ENCODE measurements at places on chromosomes 4 and X. TPM values are rescaled to one million over a fixed set of nuclear protein-coding genes. Genes with fewer than 3 reads are reported as not detected.
A peak's percentile ranks its signal among the peaks of the same experiment; 100 is the strongest.

The KLKB1 gene
- total RNA-seq, result not detected

The CT45A1 gene
- total RNA-seq, result not detected

The OTC gene
- total RNA-seq, result not detected

The TMEM47 gene
- total RNA-seq, result 22.2 TPM

The DCK gene
- total RNA-seq, result 19.9 TPM

The LEF1 gene
- total RNA-seq, result 0.46 TPM

The ODAM gene
- not detected for total RNA-seq

The AMBN gene
- total RNA-seq, result not detected

The ZCCHC12 gene
- total RNA-seq, result 0.29 TPM

The GJB1 gene
- not detected for total RNA-seq

The CXCL11 gene
- 1.1 TPM for total RNA-seq

The EVC gene
- 21.3 TPM for total RNA-seq

The GC gene
- total RNA-seq, result not detected

GRCh38 chr4:85798012-85798770, 323.2 kb downstream of the ARHGAP24 start:
- DNase-seq, result no peak

DNA sequence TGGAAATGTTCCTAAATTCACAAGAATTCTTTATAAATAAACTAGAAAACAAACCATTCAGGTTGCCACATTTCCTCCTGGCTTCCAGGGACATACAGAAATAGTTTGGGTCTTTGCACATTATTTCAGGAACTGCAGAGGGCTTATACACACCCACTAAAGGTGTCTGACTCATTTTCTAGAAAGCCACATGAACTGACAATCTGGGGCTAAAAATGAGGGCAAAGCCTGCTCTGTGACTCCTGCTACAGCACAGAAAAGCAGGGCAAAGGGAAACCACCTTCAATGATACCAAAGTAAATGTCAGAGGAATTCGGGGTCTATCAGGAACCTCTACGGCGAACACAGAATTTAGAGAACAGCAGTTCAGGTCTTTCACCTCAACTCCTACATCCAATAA, 112.2 kb upstream of the MAP3K15 start:
- DNase-seq, result no peak

- no peak for DNase-seq
Observed at GRCh38 chr4:150123796-150124677, 45.8 kb downstream of the DCLK2 start.

GRCh38 chr4:12304905-12305304, 876.2 kb upstream of the HS3ST1 start:
- no peak for DNase-seq

DNA sequence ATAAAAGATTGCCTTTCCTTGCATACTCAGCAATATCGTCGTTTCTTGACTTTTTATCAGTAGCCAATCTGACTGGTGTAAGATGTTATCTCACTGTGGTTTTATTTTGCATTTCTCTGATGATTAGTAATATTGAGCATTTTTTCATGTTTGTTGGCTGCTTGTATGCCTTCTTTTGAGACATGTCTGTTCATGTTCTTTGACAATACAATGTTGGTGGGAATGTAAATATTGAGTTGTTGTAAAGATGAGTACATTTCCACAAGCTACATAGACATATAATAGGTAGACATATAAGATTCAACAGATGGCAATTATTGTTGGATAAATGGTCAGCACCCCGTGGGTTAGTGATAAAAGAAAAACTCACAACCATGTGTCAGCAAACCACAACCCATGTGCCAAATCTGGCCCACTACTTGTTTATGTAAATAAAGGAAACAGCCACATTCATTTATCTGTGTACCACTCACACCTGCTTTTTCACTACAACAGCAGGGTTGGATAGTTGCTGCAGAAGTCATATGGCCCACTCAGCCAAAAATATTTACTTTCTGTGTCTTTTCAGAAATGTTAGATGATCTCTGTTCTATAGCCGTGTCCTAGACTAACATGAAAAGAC, 153.1 kb upstream of the VCX start:
- DNase-seq, result no peak

DNA sequence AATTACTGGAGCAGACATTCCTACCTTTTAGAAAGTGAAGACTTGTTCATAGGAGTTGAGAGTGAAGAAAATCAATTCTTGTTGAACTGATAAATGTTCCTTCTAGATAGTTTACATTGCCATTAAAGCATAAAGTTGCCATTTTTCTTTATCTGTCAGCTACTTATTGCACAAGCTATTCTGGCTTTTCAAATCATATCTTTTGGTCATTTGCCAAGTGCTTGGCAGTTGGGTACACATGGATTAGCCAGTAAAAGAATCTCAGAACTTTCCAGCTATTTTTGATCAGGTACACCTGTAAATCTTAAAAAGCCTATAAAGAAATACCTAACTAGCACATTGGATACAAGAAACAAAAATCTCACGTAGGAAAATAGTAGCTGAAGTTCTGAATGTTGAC, 56.4 kb upstream of the PNPLA4 start:
- DNase-seq, result no peak

DNA sequence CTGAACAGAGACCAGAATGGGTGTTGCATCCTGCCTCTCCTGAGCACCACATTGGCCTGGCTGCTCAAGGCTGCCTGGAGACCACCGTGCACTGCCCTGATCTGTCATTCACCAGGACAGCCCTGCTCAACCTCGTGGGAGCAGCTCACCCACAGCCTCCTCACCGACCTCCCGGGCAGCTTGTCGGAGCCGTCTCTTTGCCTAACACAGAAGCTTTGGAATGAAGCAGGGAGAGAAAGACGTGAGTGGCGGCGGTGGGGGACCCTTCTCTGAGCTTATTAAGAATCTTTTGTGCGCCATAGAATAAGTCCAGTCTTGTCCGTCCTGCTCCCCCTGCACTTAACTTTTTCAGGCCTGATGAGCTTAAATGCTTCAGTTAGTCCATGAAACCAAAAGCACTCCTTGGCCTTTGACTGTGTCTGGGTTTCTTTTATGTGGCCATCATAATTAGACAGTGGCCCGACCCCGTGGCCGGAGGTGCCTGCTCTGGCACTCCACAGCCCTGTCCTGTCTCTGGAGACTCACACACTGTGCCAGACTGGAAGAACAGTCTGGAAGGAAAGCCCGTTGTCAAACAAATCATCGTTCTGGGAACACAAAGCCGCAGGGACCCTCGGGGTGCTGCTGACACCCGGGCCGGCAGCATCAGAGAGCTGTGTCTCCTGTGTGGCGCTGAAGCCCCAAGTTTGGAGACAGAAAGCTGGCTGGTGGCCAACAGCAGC, 192.8 kb downstream of the BCOR start:
- no peak for DNase-seq

DNA sequence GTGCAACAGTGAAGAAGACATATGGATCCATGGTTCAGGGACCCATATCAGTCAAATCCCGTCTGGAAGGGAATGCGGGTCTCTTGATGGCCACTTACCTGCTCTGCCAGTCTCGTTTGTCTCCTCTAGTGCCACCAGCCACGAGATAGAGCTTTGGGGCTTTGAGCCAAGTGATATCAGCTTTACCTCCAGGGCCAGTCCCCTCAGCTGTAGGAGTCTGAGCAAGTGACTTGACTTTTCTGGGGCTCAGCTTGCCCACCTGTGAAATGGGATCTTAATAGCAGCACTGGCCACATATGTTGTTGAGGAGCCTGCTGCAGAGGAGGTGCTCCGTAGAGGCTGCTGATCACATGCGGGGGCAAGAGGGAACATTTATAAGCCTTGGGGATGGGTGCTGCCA, 1.2 kb downstream of the SLC2A9 start:
- DNase-seq, result no peak

DNA sequence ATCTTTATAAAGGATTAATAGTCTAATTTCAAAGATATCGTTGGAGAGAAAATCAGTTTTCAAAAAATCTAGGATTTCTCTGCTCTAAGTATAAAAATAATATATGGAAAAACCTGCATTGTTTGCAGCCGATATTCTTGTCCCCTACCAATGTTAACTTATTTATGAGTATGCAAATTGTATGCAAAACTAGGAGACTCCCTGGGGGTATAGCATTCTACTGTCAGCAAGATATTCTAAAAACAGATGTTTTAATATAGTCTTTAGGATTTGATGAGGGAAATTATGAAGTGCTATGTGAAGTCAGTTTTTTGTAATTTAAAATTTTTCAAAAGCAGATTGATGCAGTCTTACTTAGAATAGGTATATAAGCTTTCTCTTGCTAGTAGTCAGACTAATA, 40.9 kb downstream of the GK2 start:
- no peak for DNase-seq

DNA sequence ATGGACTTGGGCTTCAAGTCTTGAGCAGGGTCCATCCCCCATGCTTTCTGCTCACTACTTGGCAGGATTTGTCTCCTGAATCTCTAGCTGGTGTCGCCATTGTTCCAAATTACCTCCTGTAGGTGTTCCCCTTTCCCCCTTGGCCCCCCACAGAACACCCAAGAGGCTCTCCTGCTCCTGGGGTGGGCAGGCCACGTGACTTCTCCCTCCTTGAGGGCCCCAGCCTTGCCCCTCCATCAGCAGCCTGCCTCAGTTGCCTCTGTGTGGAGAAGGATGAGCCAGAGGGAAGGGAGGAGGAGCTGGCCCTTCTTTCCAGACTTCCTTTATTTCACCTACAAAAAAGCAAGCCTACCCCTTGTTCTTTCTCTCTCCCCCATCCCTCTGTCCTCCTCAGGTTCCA, 1.8 kb downstream of the GPR78 start:
- no peak for DNase-seq

- no peak for DNase-seq
Observed at GRCh38 chr4:34417160-34417559, 1827.2 kb downstream of the ARAP2 start.

DNA sequence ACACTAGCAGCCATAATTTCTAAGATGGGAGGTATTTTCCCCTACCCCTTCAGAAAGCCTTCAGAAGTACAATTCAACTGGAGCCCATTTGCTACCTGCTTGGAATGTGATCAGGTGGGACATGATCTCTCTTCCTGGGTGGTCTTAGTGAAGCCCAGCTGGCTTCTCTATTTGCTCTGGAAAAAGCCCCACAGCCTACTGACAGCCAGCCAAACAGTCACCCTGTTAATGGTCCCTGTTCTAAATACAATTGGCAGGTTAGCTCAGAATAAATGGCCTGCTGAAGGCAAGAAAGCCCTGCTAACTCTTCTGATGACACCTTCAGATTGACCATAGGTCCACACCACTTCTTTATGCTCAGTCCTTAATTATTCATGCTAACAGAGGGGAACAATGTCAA, 39.9 kb downstream of the HS6ST2 start:
- DNase-seq, result no peak

GRCh38 chr4:169351872-169352271, 81.1 kb upstream of the SH3RF1 start:
- peak; percentile 70 for DNase-seq

DNA sequence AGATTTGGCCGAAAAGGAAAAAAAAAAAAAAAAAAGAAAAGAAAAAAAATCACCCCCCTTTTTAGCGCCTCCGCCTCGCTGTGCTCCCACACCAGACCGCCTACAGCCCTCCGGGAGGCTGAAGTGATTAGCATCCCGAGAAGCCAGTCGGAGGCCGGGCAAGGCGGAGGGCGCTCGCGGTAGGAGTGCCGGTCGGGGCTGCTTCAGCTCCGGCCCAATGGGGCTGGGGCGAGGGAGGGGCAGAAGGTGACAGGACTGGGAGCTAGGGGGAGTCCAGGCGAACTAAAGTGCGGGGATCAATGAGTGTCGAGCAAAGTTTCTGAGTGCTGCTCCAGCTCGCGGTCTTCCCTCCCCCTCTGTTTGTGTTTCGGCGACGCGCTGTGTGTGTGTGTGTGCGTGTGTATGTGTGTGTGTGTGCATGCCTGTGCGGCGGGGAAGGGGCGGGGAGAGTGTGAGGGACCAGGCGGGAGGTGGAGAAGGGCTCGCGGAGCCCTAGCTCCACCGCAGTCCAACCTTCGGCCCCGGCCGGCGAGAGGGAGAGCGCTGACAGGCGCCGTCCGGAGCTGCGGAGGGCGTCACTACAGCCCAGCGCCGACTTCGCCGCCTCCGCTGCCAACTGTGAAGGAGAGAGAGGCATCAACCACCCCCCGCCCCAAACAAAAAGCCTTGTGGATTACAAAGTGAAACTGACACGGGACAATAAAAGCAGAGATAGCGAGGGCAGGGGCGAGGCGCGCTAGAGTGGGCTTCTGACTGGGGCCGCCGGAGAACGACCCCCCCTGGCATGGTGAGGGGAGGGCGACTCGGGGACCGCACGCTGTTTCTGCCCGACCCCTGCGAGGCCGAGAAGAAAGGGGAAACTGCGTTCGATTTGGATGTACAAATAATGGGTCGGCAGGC, at the start of gene FAT4:
FAT4 (plus strand) TSS at position 280 of the 900 bp plus-strand sequence. CDS start 1,457 bp downstream, outside the sequence.
- peak; percentile 99 for DNase-seq

GRCh38 chrX:77597090-77597489, 149.9 kb downstream of the FGF16 start:
- peak; percentile 41 for DNase-seq

GRCh38 chrX:130224810-130225209, 43.9 kb downstream of the ZNF280C start:
- DNase-seq, result no peak

DNA sequence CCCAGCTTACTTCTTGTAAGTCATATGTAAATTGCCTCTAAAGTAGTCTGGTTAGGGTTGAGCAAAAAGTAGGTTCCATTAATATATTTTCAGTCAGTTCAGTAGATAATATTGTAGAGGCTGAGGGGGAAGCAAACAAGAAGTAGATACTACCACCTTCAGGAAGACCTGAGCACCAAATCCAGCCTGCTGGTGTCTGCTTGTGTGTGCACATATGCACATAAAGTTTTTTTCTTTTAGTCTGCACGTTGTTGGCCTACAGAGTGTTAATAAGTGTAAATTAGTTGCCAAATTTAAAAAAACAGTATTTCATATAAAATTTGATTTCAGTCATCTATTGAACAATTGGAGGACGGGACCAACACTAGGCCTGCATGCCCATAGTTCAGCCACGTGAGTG, 76.7 kb downstream of the CCKAR start:
- DNase-seq, result no peak

GRCh38 chrX:139776599-139776998, 68.6 kb upstream of the MCF2 start:
- DNase-seq, result no peak

Measured in endothelial cell of umbilical vein (primary cell).